BE2C (cell line): ENCODE measurements at places on chromosomes 2 and 18.

DNA sequence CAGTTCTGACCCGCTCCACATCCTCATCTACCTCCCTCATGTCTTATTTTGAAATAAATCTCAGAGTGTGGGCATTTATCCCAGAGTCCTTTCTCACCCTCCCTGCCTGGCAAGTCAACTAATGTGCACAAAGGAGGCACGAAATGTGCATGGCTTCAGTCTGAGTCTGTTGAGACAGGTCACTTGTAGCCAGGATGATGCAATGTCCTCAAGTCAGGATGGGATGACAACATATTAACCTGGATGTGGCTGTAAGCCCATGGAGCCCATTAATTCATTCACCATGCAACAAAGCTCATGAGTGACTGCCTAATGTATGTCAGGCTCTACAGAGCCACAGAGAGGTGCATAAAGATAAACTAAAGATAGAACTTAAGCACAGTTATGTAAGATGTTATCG is 34.5 kb downstream of the KCNG3 start:
- DNase-seq: no peak

- no peak for DNase-seq
These were observed 6.4 kb downstream of the SLC8A1 start for GRCh38 chr2:40445467-40445866.

- no peak for DNase-seq
These were observed 2.8 kb downstream of the IL1F10 start for GRCh38 chr2:113070606-113070975.

- DNase-seq: no peak
These were observed 231.9 kb downstream of the BCL2 start for GRCh38 chr18:63087421-63088230.

- no peak for DNase-seq
These were observed 1605.8 kb downstream of the SUCLG1 start for GRCh38 chr2:82853299-82853698.

DNA sequence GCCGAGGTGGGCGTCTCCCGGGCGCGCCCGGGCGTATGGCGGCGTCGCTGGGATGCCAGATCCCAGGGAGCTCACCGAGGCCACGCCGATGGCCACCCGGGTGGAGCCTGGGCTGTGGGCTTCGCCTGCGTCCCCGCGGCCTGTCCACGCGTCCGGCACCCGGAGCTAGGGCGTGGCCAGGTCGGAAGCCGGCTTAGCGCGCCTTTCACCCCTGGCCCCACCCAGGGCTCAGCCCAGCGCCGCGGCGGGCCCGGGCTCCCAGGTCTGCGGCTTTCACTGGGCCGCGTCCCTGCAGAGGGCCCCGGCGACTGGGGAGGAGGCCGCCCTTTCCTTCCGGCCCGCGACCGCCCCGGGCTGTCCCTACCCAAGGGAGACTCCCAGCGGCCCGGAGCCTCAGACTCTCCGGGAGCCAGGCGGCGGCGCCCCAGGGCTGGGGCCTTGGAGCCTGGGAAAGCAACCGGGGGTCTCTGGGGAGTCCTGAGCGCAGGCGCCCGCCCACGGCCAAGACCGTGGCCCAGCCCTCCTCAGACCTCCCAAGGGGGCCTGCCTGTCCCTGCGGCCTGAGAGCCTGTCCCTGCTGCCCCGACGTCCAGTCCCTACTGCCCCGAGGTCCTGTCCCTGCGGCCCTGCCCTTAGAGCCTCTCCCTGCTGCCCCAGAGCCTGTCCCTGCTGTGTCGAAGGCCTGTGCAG is 36.3 kb upstream of the ITM2C start:
- no peak for DNase-seq

GRCh38 chr2:205464681-205465080 is 217.6 kb upstream of the NRP2 start:
- DNase-seq: no peak

DNA sequence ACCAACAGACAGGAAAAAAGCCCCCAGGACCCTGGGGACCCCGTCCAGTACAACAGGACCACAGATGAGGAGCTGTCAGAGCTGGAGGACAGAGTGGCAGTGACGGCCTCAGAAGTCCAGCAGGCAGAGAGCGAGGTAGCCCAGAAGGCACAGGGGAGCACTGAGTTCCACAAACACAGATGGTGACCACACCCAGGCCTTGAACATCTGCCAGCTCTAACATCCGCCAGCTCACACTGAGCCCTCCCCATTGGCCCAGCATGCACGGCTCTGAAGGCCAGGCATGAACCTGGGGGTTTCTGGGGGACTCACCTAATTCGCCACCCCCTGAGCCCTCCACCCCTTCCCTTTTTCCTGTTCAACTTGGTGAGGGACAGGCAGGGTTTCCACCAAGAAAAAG is 25.6 kb upstream of the PRLH start:
- DNase-seq: no peak

DNA sequence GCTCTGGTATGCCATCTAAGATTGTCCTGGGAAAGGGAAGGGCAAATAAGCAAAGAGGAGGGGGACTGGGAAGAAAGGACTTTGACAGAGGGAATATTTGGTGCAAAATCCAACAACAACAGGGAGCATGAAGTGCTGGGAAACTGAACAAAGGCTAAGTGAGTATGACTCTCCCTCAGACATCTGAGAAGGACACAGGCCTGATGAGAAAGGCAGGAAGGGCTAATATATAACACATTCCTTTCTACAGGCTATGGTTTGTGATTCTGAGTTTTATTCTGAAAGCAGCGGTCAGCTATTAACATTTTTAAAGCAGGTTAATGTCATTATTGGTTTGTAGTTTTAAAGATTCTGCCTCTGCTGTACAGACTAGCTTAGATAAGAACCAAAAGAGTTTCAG is 1579.5 kb downstream of the LRP1B start:
- no peak for DNase-seq

DNA sequence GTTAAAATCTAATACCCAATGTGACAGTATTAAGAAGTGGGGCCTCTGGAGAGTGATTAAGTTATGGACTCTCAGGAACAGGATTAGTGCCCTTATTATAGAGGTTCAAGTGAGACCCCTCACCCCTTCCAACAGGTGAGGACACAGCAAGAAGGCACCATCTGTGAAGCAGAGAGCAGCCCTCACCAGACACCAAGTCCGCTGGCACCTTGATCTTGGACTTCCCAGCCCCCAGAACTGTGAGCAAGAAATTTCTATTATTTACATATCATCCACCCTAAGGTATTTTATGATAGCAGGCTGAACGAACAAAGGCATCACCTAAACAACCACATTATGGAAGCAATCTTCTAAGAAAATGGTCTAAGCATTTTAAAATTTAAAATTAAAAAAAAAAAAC is 59.0 kb downstream of the HDAC4 start:
- no peak for DNase-seq

GRCh38 chr2:200498402-200499162 is 11.3 kb downstream of the KCTD18 start:
- DNase-seq: no peak
